ENCODE measurements at places on chromosomes 4 and X. TPM values are rescaled to one million over a fixed set of nuclear protein-coding genes. Genes with fewer than 3 reads are reported as not detected.

The RLIM gene
- total RNA-seq, result 41.8 TPM

The F8A1 gene
- 33.7 TPM for total RNA-seq

The SLC4A4 gene
- not detected for total RNA-seq

GRCh38 chr4:73308286-73308685 lies 49.7 kb upstream of the ANKRD17 start:
- no peak for DNase-seq

GRCh38 chr4:145279122-145279960 lies 99.0 kb upstream of the OTUD4 start:
- no peak for DNase-seq

DNA sequence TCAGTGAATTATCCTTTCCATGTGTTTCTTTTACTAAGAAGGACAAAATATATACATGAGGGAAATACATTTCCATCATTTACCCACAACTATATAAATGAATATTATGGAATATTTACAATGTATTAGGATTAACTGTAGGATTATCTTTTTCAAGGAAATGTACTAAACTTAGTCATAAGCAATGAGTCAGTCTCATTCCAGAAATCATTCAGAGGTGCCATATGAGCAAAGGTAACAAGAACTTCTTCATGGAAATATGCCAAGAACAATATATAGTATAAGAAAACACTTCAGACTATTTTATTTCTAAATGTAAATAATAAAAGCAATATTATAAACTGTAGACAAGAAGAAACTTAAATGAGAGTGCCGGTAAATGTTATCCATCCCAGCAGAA lies 67.1 kb downstream of the USP38 start:
- no peak for DNase-seq

GRCh38 chr4:161364681-161365080 lies 799.1 kb downstream of the FSTL5 start:
- DNase-seq, result no peak

DNA sequence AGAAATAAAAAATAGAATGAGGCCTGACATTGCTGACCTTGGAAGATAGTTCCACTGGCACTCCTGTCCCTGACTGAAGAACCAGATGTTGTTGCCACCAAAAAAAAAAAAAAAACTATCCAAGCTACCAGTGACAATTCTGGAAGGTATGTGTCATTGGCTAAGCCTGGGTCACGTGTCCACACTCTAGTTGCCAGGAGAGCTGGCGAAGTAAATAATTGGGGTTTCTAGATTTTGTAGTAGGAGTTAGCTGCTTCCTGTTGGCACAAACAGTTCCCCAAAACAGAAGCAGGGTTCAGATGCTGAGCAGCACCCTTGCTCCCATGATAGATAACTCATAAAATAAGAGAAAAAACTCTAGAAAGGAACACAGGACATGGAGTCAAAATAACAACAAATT lies 20.5 kb downstream of the MND1 start:
- DNase-seq, result no peak

Data from activated naive CD4-positive, alpha-beta T cell treated with anti-CD3 and anti-CD28 coated beads for 36 hours (primary cell).